NCI-H187 (cell line): ENCODE measurements at places on chromosomes 1 and 21.

GRCh38 chr1:80468356-80468755 is 1332.4 kb upstream of the ADGRL2 start:
- DNase-seq = no peak

- DNase-seq = no peak
Observed at GRCh38 chr1:157697781-157698569, 2.6 kb downstream of the FCRL3 start.

- DNase-seq = peak; percentile 52
Observed at GRCh38 chr1:23772049-23772853, 6.0 kb upstream of the PITHD1 start.

DNA sequence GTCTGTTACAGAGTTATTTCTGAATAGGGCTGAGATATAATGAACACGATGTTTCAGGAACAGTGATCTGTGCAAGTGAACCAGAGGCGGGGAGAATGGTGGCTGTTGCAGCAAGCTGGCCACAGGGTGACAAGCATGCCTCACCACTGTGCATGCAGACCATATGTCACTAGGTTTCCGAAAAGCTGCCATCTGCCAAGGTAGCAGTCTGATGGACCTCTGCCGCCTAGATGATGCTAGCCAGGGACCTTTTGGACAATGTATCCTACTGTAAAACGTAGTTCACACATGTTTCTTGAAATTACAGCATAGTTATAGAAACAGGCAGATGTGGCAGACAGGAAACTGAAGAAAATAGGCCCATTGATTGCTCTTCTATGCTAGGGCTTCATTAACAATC is 204.2 kb upstream of the RRP15 start:
- DNase-seq = no peak

- DNase-seq = no peak
Observed at GRCh38 chr1:53341961-53342707, 14.3 kb upstream of the LRP8 start.

- DNase-seq = peak; percentile 41
Observed at GRCh38 chr21:34510148-34511142, 1.6 kb downstream of the KCNE1 start.

GRCh38 chr21:35408401-35408800 is 359.3 kb upstream of the RUNX1 start:
- DNase-seq = no peak

DNA sequence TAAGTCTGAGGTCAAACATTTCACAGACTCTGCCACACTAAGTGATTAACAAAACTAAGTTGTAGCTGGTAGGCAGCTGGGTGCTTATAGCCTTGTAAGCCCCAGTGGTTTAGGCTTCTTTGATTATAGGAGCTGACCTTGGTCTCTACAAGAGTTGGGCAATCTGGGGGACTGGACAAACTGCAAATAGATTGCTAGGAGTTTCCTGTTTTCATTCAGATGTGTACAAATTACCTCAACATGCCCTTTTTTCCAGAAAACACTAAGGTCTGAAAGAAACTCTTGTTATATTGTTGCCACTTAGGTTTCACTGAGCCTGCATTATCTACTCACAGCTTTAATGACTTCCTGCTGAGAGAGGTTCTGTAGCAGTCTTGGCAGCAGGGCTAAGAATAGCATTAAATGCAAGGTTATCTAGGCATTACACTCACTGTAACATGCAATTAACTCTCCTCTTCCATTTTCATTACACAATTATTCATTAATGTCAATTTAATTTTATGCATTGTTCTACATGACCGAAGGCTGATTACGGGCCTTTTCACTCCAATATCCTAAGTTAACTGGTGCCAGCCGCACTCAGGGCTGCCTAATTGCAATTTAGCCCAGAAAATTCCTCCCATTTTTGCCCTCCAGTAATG is 314.0 kb downstream of the LMO4 start:
- peak; percentile 9 for DNase-seq

DNA sequence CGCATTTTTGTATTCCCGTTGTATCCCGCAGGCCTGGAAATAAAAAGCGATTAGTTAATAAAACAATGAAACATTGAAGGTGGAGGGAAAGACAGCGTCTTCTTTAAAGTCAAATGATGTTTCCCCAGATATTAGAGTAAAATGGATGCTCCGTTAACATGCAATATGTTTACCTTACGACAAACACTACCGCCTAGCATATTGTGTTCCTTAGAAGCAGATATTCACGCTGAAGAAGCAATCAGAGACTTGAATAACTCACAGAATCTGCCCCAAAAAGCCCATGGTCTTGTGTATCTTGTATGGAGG is 583 bp upstream of the B4GALT3 start:
- no peak for DNase-seq

GRCh38 chr1:38284953-38285352 is 238.4 kb upstream of the POU3F1 start:
- no peak for DNase-seq

- no peak for DNase-seq
Observed at GRCh38 chr1:238318294-238319110, 427.8 kb upstream of the ZP4 start.

GRCh38 chr21:31387560-31388186 is 43.6 kb upstream of the TIAM1 start:
- no peak for DNase-seq

DNA sequence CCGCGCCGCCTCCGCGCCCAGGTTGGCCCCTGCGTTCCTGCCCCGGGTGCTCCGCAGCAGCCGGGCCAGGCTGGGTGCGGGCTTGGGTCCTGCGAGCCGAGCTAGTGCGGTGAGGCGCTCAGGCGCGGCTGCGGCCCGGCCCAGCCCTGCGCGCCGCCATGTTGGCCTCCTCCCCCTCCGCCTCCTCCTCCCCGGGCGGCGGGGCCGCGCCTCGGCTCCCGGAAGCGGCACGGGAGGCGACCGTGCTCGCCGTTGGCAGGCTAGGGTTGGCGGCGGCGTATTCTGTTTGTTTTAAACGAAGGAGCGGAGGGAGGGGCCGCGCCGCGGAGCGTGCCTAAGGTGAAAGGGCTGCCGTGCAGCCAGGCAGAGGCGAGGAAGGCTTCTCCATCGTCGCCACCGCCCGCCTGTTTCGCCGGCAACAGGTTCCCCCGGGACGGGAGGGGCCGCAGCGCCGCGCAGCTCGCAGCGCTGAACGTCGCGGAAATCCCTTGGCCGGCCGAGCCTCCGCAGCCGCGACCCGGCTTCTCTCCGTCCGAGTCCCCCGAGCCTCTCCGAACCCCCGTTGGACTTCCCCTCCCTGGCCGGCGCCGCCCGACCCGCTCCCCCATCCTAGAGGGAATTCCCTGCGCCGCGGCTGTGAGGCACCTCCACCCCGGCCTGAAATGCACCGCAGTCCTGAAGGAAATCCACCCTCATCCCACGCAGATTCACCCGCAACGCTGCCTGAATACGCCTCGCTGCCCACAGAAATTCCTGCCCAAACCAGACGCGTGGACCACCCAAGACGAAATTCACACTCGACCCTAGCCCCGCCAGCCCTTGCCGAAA is at the start of gene USP24:
Gene USP24, minus strand, starts transcription at position 171 of the 828 bp plus-strand sequence. CDS start 251 bp downstream, outside the sequence.
- peak; percentile 42 for DNase-seq

GRCh38 chr1:67052741-67053534 is 1.0 kb downstream of the SLC35D1 start:
- DNase-seq = no peak

DNA sequence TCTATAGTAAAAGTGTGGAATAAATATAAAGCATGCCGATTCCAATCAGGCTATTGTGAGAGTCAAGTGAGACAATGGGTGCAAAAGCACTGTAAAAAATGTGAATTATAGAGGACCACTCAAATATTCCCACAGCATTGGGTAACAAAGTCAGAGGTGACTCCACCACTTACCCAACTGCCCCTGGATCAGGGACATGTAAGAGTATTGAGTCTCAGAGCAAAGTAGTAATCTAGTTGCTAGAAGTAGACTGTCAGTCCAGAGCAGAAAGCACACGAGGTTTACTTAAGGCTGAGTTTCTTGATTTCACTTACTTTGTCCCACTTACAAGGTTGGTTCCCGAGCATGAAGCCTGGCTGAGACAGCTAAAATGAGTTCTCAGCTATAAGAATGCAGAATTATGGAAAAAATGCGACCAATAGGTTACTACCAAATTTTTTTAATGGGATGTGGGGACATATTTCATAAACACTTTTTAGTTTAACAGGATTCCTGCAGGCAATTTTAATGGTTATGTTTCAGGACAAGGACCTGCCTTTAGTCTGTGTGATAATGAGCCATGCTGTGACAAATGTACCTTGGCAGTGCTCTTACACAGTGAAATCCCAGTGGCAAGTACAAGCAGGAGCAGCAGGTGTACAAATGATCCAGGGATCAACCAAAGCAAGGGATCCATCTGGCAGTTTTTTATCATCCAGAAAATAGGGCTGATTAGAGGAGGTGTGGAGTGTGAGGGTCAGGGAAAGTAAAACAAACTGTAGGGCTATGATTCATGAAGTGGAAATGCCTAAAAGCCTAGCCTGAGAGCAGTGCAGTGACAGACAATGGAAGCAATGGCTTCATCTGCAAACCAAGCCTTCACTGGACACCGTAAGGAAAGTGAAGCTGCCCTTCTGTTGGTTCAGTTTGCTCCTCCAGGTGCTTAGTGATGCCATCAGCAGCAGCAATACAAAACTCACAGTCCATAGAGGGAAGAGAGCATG is 156.2 kb upstream of the SPAG17 start:
- no peak for DNase-seq

GRCh38 chr1:175427625-175428024 is 235.0 kb upstream of the KIAA0040 start:
- no peak for DNase-seq

DNA sequence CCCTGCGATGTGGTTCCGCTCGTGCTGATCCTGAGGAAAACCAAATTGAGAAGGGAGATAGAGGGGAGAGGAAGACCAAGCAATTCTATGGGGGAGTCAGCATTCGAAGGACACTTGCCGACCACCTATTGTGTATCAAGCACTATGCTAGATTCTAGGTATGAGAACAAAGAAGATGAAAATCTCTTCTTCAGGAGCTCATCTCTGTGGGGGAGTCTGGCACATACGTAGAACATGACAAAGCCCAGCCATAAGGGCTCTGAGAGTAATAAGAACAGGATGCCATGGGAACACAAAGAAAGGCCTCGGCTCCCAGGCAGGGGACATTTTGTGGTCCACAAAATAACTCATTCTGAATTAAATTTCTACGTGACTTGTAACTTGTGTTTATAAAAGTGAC is 83.7 kb downstream of the WLS start:
- DNase-seq = no peak

GRCh38 chr1:29800120-29800519 is 563.8 kb downstream of the PTPRU start:
- DNase-seq = no peak

GRCh38 chr1:114522264-114522575 is 11.2 kb upstream of the TRIM33 start:
- DNase-seq = no peak

DNA sequence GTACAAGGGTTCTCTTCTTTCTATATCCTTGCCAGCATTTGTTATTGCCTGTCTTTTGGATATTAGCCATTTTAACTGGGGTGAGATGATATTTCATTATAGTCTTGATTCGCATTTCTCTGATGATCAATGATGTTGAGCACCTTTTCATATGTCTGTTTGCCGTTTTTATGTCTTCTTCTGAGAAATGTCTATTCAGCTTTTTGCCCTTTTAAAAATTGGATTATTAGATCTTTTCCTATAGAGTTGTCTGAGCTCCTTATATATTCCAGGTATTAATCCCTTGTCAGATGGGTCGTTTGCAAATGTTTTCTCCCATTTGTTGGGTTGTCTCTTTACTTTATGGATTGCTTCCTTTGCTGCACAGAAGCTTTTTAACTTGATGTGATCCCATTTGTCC is 19.4 kb upstream of the MRPS14 start:
- DNase-seq = no peak

DNA sequence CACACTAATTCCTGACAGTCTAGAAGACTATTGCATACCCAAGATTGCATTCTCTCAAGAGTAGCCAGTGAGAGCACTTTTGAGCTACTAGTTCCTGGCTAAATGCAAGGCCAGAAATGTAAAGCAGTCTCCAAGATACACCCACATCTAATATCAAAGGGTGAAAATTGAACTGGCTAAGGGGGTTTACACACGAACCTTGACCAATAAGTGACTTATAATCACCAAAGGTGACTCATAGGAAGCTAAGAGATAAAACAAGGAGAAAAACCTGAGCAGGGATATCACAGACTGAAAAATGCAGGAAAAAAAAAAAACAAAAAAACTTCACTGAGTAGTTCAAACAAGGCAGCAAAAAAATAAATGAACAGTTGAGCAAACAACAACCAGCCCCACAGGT is 172.2 kb upstream of the RRP15 start:
- no peak for DNase-seq

GRCh38 chr1:200226268-200226968 is 183.4 kb downstream of the ZNF281 start:
- DNase-seq = no peak

- no peak for DNase-seq
Observed at GRCh38 chr1:65176591-65176990, 28.6 kb downstream of the AK4 start.

DNA sequence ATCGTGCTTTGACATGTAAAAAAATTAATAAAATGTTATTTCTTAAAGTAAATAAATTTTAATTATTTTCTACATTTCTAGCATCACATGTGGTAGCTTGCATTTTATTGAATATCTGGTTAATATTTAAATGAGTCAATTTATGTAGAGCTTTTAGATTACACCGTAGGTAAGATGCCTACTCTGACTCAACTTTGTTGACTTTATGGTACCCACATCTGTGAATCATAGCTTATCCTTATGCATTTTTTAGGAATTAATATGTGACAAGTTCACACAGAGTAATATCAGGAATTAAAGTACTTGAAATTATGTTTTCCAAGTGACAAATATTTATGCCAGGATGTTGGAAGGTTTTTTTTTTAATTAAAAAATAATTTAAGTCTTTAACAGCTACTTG is 120.7 kb downstream of the LEPR start:
- no peak for DNase-seq

- peak; percentile 15 for DNase-seq
Observed at GRCh38 chr1:81549588-81550127, 251.1 kb upstream of the ADGRL2 start.

GRCh38 chr1:11331036-11331944 is 58.3 kb downstream of the UBIAD1 start:
- DNase-seq = no peak

- DNase-seq = no peak
Observed at GRCh38 chr1:27831568-27832410, 1.2 kb downstream of the PPP1R8 start.

DNA sequence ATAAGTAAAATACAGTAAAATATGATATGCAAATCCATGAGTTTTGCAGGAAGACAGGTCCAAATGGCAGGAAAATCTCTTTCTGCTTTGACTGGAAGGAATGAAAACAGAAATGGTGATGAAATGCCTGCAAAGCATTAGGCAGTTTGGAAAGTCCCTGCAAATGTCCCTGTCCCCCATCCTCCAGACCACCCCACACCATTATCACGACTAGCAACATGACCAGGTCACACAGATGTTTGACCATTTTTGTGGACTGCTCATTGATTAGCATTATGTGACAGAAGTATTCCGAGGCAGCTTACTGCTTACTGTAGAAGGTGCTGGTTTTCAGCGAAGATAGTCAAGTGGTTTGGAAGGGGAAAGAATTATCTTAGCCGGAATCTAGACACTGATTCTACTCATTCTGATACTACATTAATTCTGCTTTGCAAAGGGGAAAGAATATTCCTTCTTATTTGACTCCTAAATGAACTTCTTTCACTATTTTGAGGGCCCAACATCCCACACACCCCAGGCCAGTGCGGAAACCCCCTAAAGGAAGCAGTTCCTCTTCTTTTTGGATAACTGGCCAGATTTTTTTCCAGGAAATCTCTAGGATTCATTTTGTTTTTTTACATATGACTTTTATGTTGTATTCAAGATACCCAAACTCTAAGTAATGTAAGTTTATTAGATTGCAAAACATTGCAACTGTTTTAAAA is 9.5 kb upstream of the CR2 start:
- no peak for DNase-seq
